ENCODE measurements at places on chromosomes 3 and 15. TPM values are rescaled to one million over a fixed set of nuclear protein-coding genes. Genes with fewer than 3 reads are reported as not detected.

The DUOXA1 gene
- total RNA-seq: 0.23 TPM

GRCh38 chr3:180359061-180359952, 242.7 kb upstream of the TTC14 start:
- no peak for DNase-seq

DNA sequence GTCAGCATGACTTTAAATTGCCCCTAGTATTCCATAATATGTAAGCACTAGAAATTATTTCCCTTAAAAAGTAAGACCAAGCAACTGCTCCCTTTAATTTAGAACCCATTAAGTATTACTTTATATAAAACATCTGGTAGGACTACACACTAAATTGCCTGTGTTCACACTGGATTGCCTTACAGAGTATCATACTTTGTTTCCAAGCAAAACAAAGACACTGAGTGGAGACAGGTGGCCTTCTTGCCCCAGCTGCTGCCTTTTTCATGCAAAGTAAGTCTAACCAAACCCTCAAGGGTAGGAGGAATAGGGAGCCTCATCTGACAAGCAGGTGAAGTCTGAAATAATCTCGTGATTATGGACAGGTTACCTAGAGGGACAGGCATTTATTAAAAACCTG, 87.3 kb downstream of the PEX5L start:
- DNase-seq: no peak

GRCh38 chr15:60993008-60993407, 236.1 kb downstream of the RORA start:
- DNase-seq: no peak

DNA sequence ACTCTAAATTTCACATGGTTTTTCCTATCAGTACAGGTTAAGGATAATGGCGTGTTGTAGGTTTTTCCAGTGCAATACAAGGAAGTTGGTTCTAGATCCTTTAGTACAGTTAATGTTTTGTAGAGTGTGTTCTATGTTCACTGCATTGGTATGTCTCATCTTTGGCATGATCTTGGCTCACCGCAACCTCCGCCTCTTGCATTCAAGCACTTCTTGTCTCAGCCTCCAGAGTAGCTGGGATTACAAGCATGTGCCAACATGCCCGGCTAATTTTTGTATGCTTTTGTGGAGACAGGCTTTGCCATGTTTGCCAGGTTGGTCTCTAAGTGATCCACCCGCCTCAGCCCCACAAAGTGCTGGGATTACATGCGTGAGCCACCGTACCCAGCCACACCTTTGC, 30.4 kb downstream of the SNRPN start:
- no peak for DNase-seq

The ILDR1 gene
- not detected for total RNA-seq

The SOX14 gene
- not detected for total RNA-seq

- DNase-seq: no peak
These were observed 25.5 kb upstream of the TAFA4 start for GRCh38 chr3:68957895-68958294.

DNA sequence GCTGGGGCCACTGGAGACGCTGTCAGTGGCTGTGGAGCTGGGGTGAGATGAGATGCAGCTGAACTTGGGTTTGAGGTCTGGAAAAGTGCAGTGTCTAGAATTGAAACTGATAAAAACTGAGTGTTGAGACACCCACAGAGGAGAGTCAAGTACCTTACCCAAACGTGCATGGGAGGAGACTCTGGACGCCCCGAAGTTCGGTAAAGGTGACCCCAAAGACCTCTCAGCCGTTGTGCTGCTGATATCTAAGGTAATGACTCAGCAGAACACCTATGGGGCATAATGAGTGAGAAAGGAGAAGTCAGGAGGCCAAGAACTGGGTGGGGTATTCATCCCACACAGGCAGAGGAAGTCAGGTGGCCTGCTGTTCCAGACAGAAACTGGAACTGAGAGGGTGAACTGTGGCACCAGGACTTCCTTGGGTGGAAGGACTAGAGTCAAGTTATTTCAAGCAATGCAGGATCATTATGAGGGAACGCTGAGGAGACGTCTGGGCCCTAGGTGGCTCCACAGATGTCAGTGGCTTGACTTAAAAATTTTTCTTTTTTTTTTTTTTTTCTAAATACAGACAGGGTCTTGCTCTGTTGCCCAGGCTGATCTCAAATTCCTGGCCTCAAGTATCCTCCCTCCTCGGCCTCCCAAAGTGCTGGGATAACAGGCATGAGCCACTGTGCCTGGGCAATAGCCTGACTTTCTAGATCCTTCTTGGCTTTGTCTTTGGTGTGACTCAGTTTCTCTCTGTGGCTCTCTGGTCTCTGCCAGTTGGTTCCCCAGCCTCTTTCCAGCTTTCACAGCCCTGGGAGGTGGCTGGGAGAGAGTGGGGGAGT, 67.6 kb upstream of the GCNT3 start:
- no peak for DNase-seq

GRCh38 chr3:29720665-29721064, 439.8 kb downstream of the RBMS3 start:
- no peak for DNase-seq

DNA sequence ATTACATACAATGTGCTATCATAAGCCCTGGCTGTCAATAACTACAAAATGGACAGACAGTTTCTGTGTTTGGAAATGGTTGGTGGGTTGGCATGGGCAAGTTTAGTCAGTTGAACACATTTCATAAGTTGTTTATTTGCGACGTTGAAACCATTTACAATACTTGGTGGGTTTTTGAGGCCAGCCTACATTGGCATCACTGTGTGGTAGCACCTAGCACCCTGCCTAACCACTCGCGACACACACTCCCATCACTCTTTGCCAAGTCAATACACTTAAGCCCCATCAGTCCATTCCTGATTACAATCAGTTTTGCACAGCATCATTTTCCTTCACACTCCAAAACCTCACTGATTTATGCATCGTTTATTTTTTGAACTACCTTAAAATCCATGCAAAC, 13.8 kb downstream of the PROK2 start:
- DNase-seq: no peak

DNA sequence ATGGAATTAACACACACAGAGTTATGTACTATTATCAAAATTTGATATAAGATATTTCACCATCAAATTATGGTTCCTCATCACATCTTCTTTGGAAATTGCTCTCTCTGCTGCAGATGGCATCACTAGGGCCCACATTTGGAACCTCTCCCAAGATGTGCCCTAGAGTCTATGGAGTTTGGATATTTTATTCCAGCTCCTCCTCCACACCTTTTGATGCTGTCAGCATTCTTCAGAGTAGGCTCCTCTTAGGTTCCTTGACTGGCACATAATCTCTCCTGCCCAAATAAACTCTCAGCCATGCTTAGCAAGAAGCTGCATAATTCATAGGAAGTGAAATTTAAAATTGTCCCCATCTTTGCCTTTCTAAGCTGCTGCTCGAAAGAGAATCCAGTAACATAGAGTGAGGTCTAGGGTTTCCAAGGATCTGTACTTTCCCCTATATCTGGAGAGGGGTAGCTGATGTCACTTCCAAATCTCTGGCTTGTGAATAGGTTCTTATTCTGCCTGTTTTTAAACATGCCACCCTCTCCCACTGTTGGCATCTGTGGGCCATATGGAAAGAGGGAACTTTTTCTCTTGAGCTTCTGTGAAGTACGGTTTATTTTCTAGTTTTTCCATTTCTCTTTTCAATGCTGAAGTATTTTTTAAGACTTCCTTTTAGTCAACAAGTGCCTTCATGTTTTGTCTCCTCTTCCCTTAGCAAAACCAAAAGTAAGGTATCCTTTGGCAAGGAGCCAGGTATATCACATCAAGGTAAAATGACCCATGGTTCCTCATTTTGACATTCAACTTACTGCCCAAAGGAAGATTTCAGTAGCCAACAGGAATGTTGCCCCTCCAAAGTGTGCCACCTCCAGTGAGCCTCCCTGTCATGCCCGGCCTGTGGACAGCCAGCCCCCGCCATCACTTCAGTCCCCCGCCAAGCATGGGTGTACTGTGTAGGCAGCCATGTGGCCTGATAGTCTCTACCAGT, 75.3 kb upstream of the C2CD4B start:
- DNase-seq: no peak

The TRIM42 gene
- not detected for total RNA-seq

The SCAMP5 gene
- total RNA-seq: 5.8 TPM

The SNTN gene
- not detected for total RNA-seq

DNA sequence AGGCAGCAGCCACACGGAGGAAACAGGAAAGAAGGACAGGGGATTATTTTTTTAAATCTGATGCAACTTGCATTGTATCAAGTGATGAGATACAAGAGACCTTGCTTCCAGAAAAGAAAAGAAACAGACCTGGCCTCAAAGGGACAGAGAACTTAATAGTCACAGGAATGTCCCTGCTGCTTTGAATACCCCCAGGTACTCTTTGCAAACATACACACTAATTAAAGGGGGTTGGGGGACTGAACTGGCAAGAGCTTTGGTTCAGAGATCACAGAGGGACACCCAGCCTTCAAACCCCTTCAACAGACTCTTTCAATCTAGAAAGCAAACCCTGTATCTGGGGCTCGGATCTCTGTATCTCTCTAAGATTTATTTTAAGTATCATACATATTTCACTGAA, 18.0 kb downstream of the TNIK start:
- DNase-seq: no peak

DNA sequence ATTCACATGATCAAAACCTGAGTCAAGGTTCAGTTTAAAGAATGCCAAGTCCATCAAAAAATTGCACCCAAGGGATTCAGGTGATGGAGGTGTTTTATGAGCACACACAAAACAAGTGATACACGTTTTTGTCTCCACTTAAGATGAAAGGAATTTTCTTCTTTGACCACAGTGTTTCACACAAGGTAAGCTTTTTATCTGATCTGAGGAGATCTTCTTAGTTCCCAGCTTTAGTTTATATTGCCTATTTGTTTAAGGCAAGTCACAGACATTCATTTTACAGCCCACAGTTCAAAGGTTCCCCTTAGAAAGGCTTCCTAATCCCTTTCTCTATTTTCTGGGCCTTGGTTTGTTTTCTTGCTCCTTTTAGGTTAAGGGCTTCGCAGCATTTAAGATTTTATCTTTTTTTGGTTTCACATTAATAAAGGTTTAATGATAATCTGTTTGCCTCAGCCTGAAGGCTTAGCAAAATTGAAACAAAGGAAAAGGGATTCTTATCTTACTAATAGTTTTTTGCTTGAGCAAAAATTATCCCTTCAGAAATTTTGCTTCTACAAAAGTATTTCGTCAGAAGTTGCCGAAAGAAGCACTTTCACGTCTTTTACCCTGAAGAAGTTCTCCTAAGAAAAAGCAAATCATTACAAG, 420.5 kb upstream of the NAALADL2 start:
- DNase-seq: no peak

GRCh38 chr15:56353119-56353518, 12.1 kb upstream of the TEX9 start:
- DNase-seq: no peak

GRCh38 chr3:38454884-38455638, 1.4 kb downstream of the ACVR2B start:
- peak; percentile 92 for DNase-seq

The ZNF620 gene
- 4.7 TPM for total RNA-seq

The BCL2A1 gene
- 5.1 TPM for total RNA-seq

The GYG1 gene
- 67.3 TPM for total RNA-seq

GRCh38 chr15:95044745-95045417, 813.5 kb downstream of the MCTP2 start:
- DNase-seq: no peak

The FGF7 gene
- total RNA-seq: 120 TPM

DNA sequence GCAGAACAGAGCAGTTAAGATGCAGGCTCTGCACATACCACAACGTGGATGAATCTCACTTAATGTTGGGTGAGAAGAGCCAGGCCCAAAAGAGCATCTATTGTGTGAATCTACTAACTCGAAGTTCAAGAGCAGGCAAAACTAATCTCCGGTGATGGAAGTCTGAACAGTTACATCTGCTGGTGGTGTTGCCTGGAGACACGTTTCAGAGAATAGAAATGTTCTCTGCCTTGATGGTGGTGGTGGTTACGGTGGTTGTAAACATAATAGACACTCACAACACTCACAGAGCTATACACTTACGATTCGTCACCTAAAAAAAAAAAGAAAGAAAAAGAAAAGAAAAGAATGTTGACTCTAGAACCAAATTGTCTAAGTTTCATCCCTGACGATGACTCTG, 86.8 kb downstream of the LIPC start:
- no peak for DNase-seq

DNA sequence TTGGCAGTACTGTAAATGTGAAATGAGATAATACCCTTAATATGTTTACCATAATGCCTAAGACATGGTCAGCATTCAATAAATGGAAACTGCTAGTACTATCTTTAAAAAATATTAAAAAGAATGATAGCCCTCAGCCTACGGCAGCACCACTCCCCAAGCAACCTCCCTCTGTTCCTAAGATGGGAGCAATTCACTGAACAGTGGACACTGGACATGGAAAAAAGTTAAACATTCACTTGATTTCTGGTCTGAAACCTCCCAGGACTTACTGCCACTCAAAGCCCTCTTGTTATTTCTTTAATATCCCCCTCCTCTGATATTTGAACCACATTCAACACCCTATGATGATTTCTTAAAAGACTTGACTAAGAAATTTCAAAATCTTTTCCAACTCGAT, 27.0 kb downstream of the NEK4 start:
- no peak for DNase-seq

GRCh38 chr15:89822951-89823711, 8.5 kb upstream of the ANPEP start:
- DNase-seq: no peak
